Cortex of kidney (tissue), 1 donor: ENCODE measurements at places on chromosomes 7 and 10.

- DNase-seq, result no peak
These were observed 8.3 kb downstream of the ANXA7 start for GRCh38 chr10:73405556-73405955.

DNA sequence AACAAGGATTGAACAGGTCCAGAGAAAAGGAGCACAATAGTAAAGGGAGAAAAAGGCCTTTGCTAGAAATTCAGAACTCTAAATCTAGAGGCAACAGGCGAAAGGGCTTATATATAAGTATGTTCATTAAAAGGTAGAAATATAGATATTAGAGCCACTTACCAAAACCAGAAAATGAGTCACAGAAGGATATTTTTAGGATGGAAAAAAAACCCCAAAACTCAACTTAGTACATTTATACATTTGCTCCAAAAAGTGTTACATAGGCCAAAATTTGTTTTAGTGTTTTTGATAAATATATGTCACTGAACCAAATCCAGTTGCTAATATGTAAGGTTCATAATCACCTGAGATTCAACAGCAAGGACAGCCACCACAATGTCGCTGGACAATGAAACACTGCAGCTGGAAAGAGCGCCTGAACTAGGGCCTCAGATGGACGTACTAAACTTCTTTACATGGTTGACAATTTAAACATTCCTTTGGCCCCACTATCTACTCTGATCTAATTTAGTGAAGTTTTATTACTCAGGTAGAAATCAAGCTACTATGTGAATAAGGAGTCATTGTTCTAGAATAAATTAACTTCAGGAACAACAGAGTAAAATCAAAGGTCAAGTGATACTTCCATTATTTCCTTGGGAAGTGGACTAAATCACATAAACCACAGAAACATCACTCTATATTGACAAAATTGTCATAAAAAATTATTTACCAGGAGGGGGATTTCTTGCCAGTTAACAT is 10.9 kb downstream of the FAM3C start:
- DNase-seq, result no peak

DNA sequence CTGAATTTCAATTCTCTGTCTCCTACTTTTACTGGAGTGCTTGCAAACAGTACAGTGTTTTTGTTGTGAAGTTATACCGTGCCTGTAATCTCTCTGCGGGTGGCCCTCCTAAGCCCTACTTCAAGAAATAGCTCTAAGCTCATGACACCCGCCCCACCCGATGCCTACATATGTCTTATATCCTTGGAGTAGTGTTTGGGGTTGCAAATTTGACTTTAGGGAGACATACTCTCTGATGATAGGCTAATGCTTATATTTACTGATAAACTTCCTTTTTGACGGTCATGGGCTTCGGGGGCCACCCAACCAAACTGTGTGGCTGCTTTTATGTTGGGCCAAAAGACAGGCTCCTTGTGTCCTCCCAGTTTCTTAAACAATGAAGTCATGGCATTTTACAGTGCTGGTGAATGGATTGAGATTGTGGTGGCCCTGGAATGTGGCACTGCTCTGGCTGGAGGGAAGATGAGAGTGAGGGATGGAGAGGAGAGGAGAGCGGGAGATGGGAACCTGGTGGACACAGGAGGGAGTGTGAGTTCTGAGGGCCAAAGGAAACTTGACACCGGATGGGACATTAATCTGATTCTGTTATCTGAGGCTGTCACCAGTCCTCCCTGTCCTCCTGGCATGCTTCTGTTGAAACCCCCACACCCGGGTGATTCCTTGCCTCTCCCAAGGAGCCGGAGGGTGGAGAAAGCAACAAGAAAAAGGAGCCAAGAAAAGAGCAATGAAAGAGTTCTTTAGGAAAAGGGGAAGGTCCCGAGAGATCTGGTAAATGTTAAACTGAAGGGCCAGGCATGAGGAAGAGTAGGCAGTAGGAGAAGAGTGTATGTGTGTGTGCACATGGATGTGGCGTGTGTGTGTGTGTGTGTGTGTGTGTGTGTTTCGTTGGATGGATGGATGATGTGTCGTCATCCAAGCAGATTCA is 113.3 kb downstream of the TCF7L2 start:
- DNase-seq, result no peak

DNA sequence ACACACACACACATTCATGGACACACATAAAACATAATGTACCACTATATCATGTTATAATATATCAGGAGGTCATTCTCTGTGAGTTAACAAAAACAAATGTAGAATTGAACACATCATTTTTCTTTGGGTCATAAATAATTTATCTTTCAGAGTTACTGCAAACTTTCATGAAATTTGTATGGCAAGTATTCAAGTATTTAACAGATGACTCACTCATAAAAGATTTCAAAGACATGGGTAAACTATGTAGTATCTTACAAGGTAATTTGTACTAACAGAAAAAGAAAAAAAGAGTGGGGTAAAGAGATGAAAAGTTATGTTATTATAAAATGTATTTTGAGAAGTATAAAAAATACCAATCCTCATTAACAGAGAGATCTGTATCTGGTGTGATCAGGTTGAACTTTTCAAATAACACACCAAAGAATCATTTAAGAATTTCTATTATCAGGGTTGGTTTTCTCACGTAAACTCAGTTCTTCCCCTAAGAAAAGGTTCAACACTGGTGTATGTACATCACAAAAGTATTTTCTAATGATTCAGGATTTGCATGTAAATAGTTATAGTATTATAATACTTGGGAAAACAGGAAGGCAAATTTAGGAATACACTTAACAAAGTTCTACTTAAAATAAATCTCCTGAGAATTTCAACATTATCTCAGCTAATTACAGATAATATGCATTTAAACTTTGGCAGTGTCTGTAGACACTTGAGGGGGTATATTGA is 933.1 kb upstream of the LRRN3 start:
- no peak for DNase-seq

DNA sequence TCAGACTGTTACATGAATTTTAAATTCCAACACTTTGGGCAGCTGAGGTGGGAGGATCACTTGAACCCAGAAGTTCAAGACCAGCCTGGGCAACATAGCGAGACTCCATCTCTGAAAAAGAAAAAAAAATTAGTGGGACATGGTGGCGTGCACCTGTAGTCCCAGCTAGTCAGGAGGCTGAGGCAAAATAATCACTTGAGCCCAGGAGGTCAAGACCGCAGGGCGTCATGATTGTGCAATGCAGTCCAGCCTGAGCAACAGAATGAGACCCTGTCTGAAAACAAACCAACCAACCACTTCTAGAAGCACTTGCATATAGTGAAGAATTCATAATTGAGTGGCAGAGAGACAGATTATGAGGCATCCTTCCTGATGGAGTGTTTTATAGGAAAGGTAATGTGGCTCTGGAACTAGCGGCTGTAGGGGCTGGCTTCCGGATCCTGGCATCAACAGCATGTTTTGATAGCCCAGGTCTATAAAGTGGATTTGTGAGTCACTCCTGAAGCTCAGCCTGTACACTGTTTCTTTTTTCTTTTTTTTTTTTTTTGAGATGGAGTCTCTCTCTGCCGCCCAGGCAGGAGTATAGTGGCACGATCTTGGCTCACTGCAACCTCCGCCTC is 40.3 kb upstream of the RSBN1L start:
- DNase-seq, result no peak

- no peak for DNase-seq
These were observed 2.7 kb upstream of the C7orf25 start for GRCh38 chr7:42914421-42915045.

DNA sequence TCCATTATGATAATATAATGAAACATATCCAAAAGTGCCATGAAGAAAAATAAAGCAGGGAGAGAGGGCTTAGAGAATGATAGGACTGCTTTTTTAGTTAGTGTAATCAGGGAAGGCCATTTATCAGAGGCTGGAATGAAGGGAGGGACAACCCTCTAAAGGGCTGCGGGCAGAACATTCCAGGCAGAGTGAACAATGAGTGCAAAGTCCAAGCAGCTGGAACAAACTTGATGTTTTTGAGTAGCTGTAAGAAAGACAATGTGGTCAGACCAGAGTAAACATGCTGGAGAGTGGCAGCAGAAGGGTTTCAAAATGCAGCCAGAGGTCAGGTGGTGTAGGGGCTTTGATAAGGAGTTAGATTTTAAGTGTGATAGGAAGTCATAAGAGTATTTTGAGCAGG is 65.6 kb upstream of the CCDC6 start:
- DNase-seq, result no peak

DNA sequence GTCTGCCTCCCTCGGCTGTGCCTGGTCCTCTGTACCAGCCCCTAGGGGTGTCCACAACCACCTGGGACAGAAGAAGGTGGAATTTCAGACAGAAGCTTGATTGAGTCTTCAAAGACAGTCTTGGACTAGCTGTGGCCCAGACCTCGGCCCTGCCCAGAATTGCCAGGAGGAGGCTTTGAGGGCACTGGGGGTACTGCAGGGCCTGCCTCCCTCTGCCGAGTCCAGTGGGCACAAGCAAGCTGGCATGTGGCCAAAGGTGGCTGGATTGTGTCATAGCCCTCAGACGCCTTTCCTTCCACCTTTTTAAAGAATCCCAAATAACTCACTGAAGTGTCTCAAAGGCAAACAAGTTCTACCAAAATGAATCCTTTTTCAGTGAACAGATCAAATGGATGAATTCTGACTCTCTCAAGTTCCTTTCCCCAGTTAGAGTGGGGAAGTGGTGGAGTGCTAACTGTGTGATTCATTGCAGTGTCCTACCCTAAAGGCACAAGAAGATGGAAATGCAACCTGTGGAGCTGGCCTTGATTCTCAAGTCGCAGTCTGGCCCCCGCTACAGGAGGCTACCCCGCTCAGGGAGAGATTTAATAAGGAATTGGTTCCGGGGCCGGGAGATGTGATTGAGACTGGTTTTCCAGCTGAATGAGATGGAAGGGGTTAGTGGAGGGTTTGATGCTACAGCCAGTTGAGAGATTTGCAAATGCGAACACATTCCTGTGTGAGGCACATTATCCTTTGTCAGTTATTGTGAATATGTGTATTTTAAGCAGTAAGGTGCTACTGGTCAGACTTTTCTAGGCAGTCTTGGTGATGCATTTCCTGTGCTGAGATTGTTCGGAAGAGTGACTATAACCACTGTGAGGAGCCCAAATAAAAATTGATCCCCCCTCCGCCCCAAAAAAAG is 28.8 kb upstream of the SLC26A4 start:
- no peak for DNase-seq

GRCh38 chr7:151632750-151633515 is 113.2 kb upstream of the RHEB start:
- DNase-seq, result no peak

- no peak for DNase-seq
These were observed 39.5 kb downstream of the PRPS1L1 start for GRCh38 chr7:17988141-17988540.

- DNase-seq, result no peak
These were observed 19.9 kb upstream of the GPR141 start for GRCh38 chr7:37663693-37664092.

DNA sequence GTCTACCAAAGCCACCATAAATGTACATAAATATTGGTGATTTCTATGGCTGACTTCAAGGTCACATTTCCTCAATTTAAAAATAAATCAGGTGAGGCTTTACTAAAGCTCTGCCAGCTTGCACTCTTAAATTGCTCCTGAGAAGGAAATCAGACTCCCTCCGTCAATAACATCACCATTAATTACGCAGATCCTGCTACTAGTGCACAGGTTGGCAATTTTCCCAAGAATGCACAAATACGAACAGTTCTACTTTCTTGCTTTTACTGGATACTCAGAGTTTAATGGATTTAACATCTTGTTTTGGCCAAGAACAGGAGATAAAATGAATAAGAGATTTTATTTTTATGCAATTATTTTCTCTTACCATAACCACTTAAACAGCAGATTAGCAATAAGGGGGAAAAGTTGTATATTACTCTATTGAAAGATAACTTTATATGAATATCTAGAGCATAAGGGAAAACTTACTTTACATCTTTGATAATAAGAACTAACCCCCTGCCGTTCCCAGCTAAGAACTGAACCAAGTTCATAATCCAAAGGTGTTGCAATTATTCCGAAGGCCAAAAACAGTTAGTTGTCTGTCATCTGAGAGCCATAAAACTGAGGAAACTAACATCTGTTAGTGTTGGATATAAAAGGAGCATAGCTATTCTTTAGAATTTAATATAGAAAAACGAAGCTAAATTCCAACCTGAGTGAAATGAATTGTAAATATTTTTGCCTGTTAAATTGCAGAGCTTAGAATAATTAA is 140.5 kb downstream of the TWIST1 start:
- no peak for DNase-seq
